Sigmoid colon (tissue), 7 donors: ENCODE measurements at places on chromosomes 6 and 20. TPM values are rescaled to one million over a fixed set of nuclear protein-coding genes. Genes with fewer than 3 reads are reported as not detected.

GRCh38 chr6:121335087-121336008 is 1.1 kb upstream of the TBC1D32 start:
- no peak for DNase-seq

Gene TGM3
- polyA plus RNA-seq: 3.0 TPM

- no peak for DNase-seq
These were observed 124.5 kb upstream of the SAMD5 start for GRCh38 chr6:147384029-147384428.

GRCh38 chr6:138597336-138597735 is 98.0 kb upstream of the NHSL1 start:
- DNase-seq: no peak

Gene EYS
- polyA plus RNA-seq: not detected

DNA sequence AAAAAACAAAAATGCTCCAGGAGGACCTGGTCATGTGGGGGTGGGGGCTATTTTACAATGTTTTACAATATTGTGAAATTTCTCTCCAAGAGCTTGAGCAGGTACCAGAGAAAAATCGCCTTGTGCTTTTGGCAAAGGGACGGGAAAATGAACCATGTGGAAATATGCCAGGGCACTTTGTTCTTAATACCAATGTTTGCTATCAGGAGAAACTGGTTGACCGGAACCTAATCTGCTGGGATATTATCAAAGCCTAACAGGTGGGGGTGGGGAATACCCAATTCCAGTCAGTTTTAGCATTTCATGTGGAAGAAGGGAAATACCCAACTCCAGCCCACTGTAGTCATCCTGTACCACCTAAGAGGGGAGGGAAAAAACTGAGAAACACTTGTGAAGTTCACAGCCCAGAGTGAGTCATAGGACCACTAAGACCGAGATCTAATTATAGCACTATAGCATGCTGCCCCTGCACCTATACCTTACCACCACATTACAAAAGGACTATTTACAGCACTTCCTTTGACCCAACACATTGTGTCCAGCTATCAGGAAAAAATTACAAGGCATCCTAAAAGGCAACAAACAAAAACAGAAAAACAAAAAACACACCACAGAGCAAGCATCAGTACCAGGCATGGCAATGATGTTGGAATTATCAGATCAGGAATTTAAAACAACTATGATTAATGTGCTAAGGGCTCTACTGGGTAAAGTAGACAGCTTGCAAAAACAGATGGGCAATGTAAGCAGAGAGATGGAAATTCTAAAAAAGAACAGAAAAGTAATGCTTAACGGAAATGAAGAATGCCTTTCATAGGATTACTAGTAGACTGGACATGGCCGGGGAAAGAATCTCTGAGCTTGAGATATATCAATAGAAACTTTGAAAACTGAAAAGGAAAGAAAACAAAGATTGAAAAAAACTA is 84.1 kb upstream of the POPDC3 start:
- no peak for DNase-seq

GRCh38 chr6:103122766-103123601 is 1729.5 kb downstream of the GRIK2 start:
- DNase-seq: no peak

DNA sequence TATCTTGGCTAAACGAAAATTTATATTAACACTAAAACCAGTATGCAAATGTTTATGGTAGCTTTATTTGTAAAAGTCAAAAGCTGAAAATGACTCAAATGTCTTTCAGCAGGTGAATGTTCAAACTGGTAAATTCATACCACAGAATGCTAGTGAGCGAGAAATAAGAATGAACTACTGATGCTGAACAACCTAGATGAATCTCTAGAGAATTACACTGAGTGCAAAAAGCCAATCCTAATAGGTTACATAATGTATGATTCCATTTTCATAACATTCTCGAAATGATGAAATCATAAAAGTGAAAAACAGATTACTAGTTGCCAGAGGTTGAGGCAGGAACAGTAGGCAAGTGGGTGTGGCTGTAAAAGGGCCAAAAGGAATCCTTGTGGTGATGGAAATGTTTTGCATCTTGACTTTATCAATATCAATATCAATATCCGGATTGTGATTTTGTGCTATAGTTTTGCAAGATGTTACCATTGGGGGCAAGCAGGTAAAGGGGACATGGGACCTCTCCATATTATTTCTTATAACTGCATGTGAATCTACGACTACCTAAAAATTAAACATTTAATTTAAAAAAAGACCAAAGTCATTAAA is 26.1 kb downstream of the ZNF311 start:
- DNase-seq: no peak

- no peak for DNase-seq
These were observed 31.5 kb downstream of the NOX3 start for GRCh38 chr6:155424181-155424580.

GRCh38 chr6:75991941-75992340 is 80.5 kb downstream of the IMPG1 start:
- no peak for DNase-seq

DNA sequence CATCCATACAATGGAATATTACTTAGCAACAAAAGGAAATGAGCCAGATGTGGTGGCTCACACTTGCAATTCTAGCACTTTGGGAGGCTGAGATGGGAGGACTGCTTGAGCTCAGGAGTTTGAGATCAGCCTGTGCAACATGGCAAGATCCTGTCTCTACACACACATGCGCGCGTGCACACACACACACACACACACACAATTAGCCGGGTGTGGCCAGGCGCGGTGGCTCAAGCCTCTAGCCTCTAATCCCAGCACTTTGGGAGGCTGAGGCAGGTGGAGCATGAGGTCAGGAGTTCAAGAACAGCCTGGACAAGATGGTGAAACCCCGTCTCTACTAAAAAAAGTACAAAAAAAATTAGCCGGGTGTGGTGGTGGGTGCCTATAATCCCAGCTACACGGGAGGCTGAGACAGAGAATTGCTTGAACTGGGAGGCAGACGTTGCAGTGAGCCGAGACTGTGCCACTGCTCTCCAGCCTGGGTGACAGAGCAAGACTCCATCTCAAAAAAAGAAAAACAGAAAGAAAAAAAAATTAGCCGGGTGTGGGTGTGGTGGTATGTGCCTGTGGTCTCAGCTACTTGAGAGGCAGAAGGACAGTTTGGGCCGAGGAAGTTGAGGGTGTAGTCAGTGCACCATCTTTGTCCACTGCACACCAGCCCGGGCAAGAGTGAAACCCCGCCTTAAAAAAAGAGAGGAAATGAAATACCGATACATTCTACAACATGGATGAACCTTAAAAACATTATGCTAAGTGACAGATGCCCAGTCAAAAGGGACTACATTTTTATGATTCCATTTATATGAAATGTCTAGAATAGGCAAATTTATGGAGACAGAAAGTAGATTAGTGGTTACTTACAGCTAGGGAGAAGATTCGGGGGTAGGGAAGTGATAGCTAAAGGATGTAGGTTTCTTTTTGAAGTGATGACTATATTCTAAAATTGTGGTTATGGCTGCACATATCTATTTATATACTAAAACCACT is 52.5 kb downstream of the RBL1 start:
- DNase-seq: no peak

DNA sequence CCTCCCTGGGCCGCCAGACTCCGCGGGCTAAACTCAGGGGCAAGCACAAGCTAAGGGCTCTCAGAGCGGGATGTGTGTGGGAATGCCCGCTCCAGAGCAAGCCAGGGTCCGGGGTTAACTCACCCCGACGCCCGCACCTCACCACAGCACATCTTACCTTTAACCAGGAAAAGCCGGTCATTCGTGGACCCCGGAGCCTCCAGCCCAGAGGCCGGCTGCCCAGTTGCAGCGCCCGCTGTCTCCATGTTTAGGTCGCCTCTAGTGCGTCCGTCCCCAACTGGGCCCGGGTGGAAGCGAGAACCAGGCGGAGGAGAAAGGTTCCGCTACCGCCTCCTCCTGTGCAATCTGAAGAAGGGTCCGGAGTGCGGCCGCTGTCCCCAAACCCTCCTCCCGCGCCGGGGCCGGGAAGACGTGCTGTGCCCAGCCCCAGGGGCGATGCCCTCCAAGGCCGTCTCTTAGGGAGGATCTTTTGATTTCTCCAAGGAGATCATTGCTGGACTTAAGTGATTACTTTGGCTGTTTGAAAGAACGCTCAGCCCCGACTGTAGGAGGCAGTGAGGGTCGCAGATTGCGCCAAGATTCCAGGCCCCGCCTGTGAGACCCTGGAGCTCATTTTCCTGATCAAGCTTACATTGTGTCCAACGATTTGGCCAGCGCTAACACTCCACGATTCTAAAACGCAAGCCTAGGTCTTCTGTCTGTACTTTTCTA is at the start of gene TMEM242:
Gene TMEM242, minus strand, starts transcription at position 265 of the 711 bp plus-strand sequence. Its CDS starts 20 bp downstream, at position 245.
- peak; percentile 95 for DNase-seq

DNA sequence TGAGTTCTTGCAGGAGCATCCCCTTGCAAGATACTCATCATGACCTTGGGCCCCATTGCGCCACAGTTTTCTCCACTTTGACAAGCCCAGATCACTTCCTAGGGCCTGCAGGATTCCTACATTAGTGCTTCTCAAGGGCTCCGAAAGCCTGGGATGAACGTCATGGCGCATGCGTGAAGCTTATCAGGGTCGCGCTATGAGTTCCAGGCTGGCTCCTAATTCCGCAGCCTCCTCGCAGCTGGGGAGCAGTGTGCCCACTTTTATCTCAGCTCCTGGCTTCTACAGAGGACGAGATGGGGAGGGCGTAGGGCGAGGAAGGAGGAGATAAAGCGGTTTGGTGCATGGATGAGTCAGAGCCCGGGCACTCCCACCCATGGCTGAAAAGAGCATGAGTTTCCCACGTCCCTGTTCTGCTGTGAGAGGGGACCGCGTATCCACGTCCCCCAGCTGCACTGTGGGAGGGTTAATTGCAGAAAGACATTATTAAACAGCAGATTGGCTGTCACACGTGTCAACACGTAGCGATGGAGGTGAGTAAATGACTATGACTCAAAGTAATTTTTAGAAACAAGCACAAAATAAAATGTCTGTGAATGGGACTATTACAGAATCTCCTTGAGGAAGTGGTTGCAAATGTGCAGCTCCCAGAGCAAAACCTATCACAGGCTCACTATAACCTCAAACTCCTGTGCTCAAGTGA is 72.9 kb upstream of the DSP start:
- no peak for DNase-seq

- DNase-seq: no peak
These were observed 304.7 kb downstream of the SOX4 start for GRCh38 chr6:21898107-21898796.

DNA sequence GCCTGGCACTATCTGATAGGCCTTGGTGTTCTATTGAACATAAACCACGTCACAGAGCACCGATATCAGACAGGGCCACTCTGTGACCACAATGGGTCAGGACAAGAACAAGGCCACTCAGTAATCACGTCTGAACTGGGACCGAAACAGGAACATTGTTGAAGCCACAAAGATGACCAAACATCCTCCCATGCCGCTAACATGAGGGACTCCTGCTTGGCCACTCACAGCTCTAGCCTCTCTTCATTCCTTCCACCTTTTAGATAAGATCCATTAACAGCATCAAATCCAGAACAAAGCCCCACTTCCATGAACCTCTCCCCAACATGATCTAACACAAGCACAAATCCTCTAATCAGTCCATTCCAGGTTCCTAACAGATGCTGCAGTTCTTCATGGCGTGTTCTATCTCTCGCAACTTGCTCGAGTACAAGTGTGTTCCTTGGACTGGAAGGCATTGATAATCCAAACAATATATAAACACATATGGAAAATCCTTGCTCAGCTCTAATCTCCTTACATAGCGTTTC is 7.4 kb downstream of the SIRT5 start:
- no peak for DNase-seq

- DNase-seq: no peak
These were observed 6.5 kb upstream of the RANBP9 start for GRCh38 chr6:13718123-13718458.

GRCh38 chr6:53671111-53671510 is 5.6 kb upstream of the KLHL31 start:
- DNase-seq: no peak

Gene TMEM200A
- polyA plus RNA-seq: 10.2 TPM
